Natural killer cell treated with Interleukin-12 subunit alpha and Interleukin-12 subunit beta and Interleukin-15 and Interleukin-18, amount 100 ng/mL, for 72 hours (primary cell): ENCODE measurements at places on chromosomes 7 and 10. TPM values are rescaled to one million over a fixed set of nuclear protein-coding genes. Genes with fewer than 3 reads are reported as not detected.

DNA sequence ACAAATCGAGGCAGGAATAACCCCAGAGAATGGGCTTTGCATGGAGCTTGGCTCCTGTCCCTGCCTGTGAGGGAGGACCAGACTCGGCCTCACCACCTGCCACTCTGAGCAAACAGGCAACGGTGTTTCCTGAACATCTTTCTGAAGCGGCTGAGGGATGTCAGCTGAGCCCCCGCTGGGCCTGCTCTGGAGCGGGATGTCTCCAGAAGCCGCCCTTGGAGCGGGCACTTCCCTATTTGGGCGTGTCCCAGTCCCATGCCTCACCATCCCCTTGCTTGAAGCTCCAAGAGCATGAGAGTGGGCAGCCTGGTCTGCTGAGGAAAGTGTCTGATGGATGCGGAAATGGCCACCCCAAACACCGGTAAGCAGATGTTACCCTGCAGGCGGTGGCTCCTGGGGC is 10.2 kb downstream of the ALKBH4 start:
- DNase-seq: no peak

Gene CTAGE6
- total RNA-seq: 2.8 TPM

Gene SPACDR
- 2.4 TPM for total RNA-seq

GRCh38 chr10:125455431-125455830 is 227.5 kb downstream of the TEX36 start:
- DNase-seq: no peak

DNA sequence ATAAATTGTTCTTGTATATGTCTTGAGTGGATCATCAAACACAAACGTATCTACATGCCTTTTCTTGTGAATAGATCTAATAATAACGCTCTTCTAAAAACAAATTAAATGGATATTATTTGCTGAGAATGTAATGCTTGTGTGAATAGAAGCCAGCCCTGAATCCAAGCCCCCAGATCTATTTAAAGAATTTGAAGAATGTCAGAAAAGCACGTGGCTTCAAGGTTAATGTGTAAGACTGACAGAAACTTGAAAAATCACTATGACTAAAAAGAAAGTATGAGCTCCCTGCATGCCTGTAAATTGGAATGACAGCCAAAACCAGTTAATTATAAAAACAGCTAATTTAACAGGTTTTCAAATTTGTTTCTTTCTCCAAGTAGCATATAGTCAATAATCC is 43.2 kb upstream of the ATRNL1 start:
- DNase-seq: no peak

DNA sequence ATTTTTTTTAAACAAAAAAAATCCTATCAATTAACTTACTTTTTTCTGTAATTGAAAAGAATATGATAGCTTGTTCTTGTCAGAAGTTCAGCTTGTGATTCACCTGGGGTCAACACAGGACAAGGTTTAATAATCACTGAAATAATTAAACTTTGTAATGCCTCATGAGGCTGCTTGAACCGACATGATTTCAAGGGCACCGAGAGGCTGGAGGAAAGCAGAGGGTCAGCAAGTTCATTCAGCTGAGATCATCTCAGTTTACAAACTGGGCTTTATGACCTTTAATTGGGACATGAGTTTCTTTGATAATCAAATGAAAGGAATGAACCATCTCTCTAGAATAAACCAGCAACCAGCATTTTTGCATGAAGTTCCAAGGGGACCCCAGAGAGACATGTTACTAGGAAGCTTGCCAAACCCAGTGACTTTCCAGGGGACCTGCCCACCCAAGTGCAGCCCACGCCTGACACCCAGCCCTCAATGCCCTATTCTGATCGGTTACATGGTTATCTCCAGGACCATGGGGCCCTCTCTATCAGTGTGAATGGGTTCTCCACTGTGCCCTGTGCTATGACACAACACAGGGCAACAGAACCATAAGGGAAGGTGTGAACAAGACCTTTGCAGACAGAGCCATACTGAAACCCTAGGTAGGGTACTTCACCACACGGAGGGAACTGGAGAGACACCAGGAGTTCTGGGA is 7.8 kb upstream of the CYP3A4 start:
- DNase-seq: no peak

DNA sequence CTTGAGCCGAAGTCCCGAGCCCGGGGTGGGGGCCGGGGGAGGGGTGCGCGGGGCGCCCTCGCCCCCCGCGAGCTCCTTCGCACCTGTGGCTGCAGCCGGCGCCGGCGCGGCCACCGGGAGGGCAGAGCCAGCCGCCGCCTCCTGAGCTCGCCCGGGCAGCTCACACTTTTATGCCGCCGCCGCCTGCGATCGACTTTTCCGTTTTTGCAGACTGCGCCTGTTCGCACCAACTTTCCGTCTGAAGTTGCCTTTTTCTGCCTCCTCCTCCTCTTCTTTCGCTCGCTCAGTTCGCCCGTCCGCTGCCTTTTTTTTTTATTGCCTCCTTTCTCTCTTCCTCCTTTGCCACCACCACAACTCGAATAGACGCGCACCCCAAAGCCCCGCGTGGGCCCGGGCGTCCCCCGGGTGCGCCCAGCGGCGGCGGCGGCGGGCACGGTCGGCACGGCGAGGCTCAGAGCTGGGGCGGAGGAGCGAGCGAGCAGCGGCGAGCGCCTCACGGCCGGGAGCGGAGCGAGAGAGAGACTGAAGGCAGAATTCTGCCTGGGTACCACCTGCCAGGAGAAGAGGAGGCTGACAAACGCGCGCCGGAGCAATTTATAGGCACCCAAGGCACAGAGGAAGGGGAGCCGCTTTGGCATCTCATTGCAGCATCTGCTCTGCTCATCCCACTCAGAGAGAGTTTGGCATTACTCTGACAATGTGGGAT is at the start of gene C1QL3:
Gene C1QL3, minus strand, starts transcription at position 569 of the 706 bp plus-strand sequence. CDS start 814 bp downstream, outside the sequence.
- DNase-seq: no peak
